ENCODE measurements at places on chromosomes 6 and 20.
A peak's percentile ranks its signal among the peaks of the same experiment; 100 is the strongest.

- DNase-seq: peak; percentile 84
These were observed 17.6 kb upstream of the CTAGE9 start for GRCh38 chr6:131728296-131728939.

DNA sequence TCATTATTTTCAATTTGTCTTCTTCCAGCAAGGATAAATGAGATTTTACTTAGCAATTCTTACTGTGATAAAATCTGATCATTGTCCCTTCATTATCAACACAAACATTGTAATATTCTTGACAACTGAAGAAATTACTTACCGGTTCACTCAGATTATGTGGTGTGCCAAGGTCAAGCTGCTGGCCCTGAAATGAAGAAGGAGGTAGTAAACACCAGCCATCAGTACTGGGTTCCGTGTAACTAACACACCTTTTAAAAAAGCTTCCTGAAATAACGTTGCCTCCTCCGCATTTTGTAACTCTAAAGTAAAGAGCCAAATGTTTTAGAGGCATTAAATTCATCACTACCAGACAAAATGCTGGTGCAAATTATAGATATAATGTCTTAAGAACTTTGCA, 7.4 kb downstream of the ROS1 start:
- DNase-seq: no peak

DNA sequence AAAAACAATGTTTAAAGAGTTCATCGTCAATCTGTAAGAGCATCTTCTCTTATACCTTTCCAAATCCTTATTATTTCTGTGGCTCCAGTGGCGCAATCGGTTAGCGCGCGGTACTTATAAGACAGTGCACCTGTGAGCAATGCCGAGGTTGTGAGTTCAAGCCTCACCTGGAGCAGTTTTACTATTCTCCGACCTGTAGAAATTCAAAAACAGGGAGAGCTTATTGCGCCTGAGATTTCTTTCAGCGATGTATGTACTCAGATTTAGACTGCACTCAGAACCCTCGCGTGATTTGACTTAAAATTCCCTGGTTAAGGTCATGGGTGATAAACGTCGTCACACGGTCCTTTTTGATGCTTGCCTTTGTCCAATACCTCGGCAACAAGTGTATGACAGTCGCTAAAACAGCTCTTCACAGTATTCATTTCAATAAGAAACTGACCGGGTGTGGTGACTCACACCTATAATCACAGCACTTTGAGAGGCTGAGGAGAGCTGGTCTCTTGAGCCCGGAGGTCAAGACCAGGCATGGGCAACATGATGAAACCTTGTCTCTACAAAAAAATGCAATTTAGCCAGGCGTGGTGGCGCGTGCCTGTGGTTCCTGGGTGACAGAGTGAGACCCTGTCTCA, 11.9 kb downstream of the GPX5 start:
- no peak for DNase-seq

- DNase-seq: peak; percentile 72
These were observed 12.3 kb downstream of the PXT1 start for GRCh38 chr6:36430351-36430750.

DNA sequence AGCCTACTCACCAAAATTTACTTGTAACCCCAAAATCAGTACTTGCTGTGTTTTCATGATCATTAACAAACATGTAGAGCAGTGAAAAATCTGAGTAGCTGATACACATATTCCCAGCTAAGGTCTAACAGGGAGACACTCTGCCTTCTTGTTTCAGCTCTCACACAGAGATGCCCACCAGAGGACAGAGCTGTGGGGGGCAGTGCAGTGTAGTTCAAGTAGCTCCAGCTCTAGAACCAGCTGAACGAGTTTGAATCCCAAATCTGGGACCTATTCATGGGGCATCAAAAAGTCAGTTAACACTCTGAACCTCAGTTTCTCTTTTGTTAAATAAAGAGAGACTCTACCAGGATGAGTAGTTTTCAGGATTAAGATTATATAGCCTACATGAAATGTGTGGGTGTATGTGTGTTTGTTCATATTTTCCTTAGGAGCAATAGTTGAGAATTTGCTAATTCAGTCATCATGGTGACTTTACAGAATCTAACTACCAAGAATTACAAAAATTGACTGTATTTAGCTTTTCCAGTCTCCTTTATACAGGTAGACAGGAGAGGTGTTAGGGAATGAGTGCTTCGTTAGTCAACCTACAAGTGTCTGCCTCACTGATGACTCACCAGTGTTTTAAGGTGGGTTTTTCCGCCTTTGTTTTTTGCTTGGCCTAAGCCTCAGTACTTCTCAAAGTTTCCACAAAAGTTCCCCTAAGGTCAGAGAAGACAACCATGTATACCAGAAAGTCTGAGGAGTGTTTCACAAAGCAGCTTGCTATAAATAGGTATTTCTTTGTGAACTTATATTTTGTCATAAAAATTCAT, 164.0 kb upstream of the RUNX2 start:
- no peak for DNase-seq

DNA sequence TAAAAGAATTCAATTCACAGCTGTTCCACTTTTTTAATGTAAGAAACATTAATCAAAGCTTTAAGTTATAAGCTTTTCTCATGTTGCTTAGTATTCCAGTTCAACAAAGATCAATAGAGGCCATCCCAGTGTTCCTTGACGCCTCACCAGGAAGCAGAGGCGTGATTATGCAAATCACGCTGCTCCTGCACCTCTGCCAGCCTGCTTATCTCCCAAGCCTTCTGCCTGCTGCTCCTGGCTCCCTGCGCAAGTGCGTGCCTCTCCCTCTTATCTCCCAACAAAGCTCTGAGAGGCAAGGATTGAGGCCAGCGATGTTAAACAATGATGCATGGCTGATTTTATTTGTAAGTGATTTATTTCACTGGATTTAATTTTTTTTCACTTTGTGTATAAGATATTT, 42.8 kb downstream of the INSM1 start:
- peak; percentile 41 for DNase-seq

GRCh38 chr6:129134535-129134934, 251.6 kb downstream of the LAMA2 start:
- DNase-seq: no peak

GRCh38 chr6:20921578-20921977, 387.3 kb downstream of the CDKAL1 start:
- peak; percentile 41 for DNase-seq
